NCI-H82 (cell line): ENCODE measurements at places on chromosomes 3 and 15.
A peak's percentile ranks its signal among the peaks of the same experiment; 100 is the strongest.

DNA sequence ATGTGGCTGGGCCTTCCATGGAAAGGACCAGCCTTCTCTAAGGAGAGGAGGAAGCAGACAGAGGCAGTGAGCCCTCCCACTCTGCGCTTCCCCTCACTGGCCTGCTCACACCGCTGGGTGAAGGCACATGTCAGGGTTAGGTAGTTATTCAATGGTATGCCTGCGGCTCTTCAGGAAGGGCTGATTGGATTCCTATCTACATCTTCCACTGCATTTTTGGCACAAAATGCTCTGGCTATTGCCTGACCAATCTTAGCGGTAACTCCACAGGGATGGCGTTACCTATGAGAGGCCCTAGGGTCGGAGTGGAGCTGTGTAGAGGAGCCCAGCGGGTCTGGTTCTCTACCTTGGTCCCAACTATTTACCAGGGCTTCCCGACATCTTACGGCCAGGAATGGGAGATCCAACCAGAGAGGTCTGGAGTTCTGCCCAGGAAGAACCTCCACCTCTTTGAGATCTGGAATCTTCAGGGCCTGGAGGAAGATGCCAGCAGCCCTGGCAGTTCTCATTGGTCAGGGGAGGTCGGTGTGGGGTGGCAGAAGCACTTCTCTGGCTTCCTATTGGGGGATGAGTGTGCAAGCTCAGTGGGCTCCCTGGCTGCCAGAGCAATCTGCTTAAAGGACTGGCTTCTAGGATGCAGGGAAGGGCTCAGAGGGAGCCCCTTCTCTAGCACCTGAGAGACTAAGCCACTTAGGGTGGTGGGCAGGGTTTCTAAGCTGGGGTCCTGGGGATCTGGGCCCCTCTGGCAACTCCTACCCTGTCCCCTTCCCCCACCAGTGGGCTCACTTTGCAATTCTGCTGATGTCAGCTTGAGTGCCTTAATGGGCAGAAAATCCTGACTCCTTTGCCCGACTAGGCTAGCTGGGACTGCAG, 24.3 kb downstream of the SNX33 start:
- DNase-seq = peak; percentile 36

DNA sequence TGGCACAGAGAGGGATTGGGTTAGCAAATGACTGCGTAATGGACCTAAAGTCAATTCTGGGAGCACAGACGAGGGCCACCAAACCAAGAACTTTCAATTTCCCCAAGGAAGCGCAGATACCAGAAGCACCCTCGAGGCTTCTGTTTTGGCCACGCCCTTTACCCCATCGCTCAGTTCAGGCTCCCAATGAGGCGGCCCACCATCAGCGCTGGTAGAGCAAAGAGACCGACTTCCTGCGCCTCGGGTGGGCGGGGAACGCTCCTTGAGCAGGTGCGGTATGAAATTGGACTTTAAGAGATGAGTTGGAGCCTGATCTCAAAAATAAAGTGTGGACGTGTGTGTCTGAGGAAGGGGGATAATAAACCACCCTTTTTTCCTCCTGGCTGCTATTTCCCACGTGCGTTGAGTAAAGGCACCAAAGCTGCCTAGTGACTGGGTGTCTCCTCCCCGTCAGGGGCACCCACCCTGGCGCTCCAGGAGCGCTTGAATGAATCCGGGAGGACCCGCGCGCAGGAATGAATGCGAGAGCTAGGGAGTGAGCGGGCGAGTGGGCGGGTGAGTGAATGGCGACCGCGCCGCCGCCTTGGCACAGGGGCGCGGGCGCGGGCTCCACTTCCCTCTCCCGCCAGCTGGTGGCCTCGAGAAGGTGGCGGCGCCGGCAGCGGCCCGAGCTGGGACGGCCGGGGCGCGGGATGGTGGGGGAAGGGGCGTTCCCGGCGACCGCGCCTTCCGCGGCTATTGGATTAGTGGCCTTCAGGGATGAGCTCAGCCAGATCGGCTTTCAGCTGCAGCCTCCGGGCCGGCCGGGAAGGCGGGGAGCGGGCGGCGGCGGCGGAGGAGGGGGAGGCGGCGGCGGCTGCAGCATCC, at the start of gene SPSB4:
Gene SPSB4 (plus strand): TSS at position 772 of the 867 bp plus-strand sequence. CDS start 14,758 bp downstream, outside the sequence.
- DNase-seq = peak; percentile 96

- peak; percentile 2 for DNase-seq
These were observed 239.7 kb downstream of the UBE2E2 start for GRCh38 chr3:23442598-23443383.

GRCh38 chr3:38137615-38138348, 679 bp upstream of the MYD88 start:
- DNase-seq = no peak

- DNase-seq = no peak
These were observed 211.7 kb upstream of the UBE2E1 start for GRCh38 chr3:23594066-23594465.
